ENCODE measurements at places on chromosomes 2 and 18.

DNA sequence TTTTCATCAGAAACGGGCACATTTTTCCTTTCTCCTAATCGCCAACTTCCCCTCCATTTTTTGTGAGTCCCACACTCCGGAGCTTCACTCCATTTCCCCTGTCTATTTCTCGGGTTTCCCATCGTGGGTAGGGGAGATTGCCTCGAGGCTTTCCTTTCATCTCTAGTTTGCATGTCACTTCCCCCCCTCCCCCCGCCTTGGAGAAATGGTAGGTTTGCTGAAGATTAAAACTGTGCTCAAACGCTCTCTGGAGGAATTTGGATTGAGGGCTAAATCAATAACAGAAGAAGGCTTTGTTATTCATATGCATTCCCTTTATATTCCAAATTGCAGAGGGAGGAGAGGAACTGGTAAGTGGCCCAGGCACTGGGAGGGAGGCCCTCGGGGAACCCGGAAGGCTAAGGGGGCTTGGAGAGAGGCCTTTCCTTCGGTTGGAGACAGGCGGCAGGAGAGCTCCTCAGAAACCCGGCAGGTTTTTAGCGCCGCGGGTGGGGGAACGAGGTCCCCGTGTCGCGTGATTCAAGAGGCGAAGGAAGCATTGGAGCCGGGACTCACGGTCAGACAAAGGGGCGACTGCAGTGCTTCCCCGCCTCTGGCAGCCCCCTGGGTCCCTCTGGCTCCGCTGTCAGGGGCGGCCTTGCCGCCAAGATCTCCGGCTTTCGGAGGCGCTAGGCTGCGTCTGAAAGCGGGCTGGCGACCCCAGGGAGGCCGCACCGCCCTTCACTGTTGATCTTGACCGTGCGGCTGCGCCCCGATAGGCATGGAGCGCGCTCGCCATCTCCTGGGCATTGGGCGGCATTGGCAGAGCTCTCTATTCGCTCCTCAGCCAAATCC, 2.4 kb upstream of the HOXD12 start:
- peak; percentile 52 for DNase-seq

DNA sequence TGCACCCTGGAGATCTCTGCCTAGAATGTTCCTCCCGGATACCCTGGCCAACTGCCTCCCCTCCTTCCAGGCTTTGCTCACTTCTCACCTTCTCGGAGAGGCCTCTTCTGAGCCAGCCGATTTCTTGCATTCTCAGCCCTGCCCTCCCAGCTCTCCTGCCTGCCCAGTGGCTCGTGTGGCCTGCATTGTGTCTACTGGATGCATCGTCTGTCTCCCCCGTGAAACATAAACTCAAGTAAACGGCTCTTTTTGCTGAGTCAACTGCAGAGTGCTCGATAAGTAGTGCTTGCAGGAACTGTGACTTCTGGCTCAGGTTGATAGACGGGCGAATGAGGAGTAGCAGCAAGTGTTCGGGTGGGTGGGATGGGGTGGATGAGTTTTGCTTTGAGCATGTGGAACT, 112.5 kb upstream of the ODC1 start:
- DNase-seq, result no peak

DNA sequence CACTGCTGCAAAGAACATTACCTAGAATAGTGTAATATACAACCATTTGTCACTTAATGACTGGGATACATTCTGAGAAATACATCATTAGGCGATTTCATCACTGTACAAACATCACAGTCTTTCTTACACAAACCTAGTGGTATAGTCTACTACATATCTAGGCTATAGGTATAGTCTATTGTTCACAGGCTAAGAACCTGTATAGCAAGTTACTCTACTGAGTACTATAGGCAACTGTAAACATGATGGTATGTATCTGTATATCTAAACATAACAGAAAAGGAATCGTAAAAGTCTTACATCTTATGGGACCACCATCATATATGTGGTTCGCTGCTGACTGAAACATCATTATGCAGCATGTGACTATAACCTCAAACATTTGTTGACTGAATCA, 21.4 kb downstream of the SP3 start:
- no peak for DNase-seq

GRCh38 chr2:182359990-182360662, 66.7 kb downstream of the PDE1A start:
- no peak for DNase-seq

- DNase-seq, result no peak
Measured at GRCh38 chr2:233326500-233326899, 18.9 kb downstream of the SAG start.
